ENCODE measurements at places on chromosomes 1 and 21.

DNA sequence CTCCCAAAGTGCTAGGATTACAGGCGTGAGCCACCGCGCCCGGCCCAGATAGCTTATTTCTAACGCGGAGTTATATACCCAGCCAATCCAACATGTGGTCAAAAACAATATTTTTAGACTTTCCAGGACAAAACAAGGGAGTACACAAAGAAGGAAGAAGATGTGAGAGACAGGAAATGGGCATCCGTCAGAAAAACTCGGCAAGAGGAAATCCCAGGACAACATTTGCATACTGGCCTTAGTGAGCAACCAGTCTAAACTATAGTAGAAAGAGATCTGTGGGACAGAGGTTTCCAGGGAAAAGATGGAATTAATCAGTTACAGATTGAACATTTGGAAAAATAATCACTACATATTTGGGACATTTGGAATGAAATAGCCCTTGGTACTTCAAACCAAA is 11.4 kb downstream of the ARMH1 start:
- no peak for DNase-seq

GRCh38 chr1:55146781-55147180 is 68.4 kb downstream of the USP24 start:
- DNase-seq = peak; percentile 30

DNA sequence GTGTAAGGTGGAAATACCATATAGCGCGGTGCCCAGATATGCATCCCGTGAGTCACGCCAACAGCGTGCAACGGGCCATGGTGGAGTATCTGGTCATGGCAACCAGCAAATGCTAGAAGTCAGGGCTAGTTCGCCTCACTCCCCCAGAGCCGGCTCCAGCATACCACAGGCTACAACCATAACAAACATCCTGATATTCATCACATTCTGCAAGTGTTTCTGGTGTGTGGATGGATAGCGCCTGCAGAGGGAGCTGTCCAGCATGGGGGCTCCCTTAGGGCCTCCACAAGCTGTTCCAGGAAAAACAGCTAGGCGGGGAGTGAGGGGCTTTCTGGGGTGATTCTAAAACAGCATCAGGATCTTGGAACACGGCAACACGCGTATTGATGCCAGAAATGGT is 6.8 kb downstream of the C1orf198 start:
- DNase-seq = no peak

GRCh38 chr1:10361515-10361914 is 37.3 kb upstream of the PGD start:
- DNase-seq = no peak

DNA sequence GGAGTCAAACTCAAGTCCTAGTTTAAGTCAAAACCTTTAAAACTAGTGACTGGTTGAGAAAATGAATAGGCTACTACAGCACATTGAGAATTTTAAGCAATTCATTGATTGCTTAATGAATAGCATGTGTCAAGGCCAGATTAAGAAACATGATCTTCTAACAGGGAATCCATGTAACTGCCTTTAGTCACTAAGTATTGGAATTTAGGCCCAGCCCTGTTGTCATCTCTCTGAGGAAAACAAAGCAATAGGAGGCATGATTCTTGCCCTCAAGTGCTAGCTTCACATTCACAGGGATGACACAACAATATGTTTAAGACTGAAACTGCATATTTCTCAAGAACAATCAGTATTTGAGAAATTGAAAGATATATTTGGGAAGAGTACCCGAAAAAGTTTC is 70.0 kb upstream of the PTGS2 start:
- no peak for DNase-seq

- DNase-seq = no peak
Measured at GRCh38 chr1:186102547-186103148, 272.4 kb downstream of the TPR start.

DNA sequence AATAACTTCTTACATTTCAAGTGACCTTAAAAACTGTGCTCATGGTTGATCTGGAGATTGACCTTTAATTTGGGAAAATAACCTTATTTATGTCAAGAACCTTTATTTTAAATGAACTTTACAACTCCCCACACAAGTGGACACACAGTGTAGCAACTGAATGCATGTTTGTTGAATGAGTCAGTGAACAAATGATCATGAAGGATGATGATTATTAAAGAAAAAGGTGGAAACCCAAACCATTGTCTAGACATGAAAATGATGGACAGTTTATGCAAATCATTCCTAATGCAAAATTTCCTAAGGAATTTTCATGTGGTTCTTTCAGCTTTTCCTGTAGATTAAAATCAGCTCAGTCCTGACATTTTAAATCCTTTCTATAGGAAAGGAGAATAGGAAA is 439.8 kb upstream of the RUNX1 start:
- no peak for DNase-seq

DNA sequence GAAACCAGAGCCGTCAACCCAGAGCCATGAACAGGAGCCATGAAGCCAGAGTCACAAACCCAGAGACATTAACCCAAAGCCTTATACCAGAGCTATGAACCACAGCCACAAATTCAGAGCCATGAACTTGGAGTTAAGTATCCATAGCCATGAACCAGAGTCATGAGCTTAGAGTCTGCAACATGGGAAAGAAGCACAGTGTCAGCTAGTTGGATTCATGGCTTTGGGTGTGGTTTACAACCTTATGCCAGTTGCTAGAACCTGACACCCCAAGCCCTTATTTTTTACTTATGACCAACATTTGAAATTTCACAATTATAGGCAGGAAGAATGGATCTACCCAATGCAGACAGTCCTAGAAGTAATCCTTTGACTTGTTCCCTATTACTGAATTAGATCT is 128.9 kb upstream of the FAM78B start:
- DNase-seq = no peak

GRCh38 chr1:9651565-9652378 is at the start of gene PIK3CD:
Gene PIK3CD (plus strand): TSS chr1:9651731. CDS start chr1:9710456, 58,725 bp downstream.
- peak; percentile 28 for DNase-seq

DNA sequence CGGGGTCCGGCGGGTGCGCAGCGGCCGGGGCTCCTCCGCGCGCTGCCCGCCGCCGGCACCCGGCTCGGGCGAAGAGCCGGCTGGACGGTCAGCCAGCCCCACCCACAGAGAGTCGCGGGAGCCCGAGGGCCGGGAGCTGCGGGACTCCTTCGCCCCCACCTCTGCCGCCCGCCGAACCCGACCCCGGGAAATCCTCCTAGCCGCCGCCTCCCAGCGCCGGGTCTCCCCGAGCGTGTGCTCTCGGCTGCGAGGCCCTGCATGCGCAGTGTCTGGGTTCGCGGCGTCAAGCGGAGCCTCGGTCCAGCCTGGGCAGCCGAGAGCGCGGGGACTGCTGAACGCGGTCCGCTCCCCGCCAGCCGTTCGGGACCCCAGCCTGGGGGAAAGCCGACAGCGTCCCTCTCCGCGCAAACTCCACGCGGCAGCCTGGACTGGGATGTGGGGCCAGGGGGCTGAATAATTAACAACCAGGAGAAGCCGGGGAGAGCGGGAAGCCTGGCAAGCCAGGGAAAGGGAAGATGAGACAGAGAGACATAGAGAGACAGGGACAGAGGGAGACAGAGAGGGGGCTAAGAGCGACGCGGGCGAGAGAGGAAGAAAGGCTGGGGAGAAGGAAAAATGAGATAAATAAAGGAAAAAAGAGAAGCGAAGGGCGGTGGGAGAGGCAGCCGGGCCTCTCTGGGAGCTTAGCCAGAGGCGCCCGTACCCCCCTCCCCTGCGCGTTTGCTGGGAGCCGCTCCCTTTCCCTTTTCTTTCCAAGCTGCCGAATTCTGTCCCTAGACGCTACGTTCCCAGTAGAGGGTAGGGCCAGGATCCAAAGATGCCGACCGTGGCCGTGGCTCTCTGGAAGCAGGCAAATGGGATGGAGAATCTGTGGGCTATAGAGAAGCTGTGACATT is 64.2 kb downstream of the MEF2D start:
- DNase-seq = peak; percentile 44

GRCh38 chr1:161019751-161020495 is 1.0 kb downstream of the F11R start:
- peak; percentile 83 for DNase-seq

GRCh38 chr1:26598890-26599289 is 69.3 kb downstream of the RPS6KA1 start:
- DNase-seq = no peak

DNA sequence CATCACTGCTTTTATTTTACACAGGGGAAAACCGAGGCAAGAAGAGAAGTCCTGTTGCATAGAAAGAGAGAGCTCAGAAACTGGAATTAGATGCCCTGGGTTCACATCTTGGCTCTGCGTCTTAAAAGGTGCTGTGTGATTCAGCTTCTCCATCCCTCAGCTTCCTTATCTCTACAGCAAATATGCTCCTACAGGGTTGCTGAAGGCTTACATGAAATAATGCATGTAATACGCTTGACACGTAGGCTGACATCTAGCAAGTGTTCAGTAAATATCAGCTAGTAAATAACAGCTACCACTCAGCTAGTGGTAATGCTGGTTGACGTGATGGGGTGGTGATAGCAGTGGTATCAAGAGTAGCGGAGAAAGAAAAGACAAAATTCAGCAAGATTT is 77.1 kb upstream of the CD55 start:
- DNase-seq = no peak

GRCh38 chr21:40555021-40555528 is 291.9 kb downstream of the DSCAM start:
- DNase-seq = no peak

GRCh38 chr1:45767035-45767434 is 16.6 kb upstream of the IPP start:
- no peak for DNase-seq

DNA sequence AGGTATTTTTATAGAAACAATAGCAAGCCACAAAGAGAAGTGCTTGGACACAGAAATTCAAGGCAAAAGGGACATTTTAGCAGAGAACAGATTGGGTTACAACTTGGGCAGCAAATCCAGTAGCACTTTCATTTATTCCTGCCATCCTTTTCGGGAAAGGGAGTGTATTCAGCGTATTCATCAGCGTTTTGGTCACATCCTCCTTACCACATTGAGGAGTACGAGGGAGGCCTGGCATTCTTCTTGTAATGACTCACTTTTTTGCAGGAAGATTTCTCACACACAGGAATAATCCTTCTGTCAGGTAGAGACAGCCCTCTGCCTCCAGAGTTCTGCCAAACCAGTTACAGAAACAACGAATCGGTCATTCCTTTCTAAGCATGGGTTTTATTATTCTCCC is 18.1 kb upstream of the FAM78B start:
- DNase-seq = no peak

GRCh38 chr1:2468540-2468939 is 7.5 kb upstream of the PLCH2 start:
- DNase-seq = no peak

DNA sequence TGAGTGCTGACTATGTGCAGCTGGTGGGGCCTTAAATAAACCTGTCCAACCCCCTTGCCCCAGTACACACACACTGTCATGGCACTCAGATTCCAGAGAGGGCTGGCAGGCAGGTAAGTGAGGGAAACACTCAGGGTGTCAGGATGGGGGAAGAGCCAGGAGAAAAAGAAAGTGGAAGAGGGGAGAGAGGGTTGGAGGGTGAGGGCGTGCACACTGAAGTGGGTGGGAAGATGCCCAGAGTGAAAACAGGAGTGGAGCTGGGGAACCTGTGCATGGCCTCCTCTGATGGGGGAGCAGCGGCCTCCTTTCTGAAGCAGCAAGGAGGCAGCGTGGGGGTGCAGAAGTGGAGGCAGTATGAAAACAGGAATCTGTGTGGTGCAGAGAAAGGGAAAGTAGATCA is 160.6 kb upstream of the JUN start:
- DNase-seq = no peak

DNA sequence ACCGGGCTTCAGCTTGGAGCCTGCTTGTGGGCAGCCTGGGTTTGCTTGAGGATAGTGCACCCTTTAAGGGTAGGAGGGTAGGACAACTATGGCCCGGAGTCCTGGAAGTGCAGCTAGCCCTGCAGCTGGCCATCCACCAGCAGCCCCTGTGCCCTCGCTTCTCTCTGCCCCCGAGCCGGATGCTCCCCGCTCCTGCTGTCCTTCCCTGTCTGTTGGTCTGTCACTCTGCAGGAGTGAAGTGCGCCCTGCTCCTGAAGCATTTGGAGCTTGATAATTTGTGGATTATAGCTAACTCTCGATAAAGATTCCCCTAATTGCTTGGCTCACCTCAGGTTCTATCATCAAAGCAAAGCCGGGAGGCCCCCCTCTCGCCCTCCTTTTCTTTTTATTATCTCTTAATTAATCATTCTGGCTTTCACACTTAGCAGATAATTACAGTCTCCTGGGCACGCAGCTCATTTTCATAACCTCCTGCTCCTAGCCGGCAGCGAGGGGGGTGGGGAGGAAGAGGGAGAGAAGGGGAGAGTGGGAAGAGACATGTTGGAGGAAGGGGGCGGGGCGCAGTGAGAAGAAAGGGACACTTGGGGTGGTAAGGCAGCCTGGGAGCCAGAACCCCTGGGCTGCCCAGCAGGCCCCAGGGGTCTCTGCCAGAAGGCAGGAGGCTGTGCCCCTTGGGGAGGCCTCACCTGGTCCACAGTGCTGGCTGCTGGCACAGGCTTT is 14.4 kb downstream of the KIRREL1 start:
- peak; percentile 97 for DNase-seq

DNA sequence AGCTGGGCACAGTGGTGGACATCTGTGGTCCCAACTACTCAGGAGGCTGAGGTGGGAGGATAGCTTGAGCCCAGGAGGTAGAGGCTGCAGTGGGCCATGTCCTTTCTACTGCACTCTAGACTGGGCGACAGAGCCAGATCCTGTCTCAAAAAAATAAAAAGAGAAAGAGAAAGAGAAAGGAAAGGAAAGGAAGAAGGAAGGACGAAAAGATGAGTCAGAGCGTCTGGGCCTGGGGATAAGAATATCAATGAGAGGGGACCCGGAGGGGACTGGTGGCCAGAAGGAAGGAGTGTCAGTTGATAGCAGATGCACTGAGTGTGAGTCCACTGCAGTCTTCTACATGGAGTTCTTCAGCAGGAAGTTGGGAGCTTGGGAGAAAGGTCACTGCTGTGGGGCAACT is 75.6 kb downstream of the SYT6 start:
- DNase-seq = no peak

DNA sequence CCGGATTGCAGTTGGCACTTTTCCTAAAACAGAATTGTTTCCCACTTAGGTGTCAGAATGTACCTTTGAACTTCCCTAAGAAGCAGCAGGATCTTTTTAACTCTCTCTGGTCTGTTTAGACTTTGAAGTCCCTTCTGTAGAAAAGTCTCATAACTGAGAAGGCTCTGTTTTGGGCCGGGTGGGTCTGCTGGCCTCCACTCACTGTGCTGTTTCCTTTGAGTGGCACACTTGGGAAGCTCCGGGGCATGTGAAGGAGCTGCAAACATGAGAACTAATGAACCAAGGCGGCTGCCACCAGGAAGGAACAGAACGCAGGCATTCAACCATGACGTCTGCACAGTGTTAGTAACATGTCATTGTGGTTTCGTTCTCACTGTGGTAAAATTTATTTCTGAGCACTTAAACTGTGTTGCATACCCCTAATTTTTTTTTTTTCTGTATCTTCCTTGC is 19.5 kb upstream of the NCMAP start:
- no peak for DNase-seq

- no peak for DNase-seq
Measured at GRCh38 chr1:21773585-21773984, 9.4 kb downstream of the USP48 start.

GRCh38 chr1:109935451-109935900 is 24.8 kb downstream of the CSF1 start:
- peak; percentile 58 for DNase-seq
